ENCODE measurements at places on chromosomes 1 and 21. TPM values are rescaled to one million over a fixed set of nuclear protein-coding genes. Genes with fewer than 3 reads are reported as not detected.

Gene DYNLT5
- not detected for total RNA-seq

Gene FCRL2
- total RNA-seq = not detected

Gene RHD
- not detected for total RNA-seq

Gene ZYG11A
- 0.07 TPM for total RNA-seq

Gene KIF2C
- 0.28 TPM for total RNA-seq

Gene FAM3B
- total RNA-seq = not detected

Gene PSEN2
- total RNA-seq = 18.0 TPM

Gene PCP4
- total RNA-seq = not detected

Gene MRPL37
- 40.8 TPM for total RNA-seq

Gene LRRC7
- 0.07 TPM for total RNA-seq

Gene KCNJ15
- 11.6 TPM for total RNA-seq

Gene ADORA1
- total RNA-seq = not detected

Gene KCNH1
- total RNA-seq = not detected

Gene C1QB
- not detected for total RNA-seq

Gene HEYL
- not detected for total RNA-seq

Gene CALML6
- total RNA-seq = 0.93 TPM

Gene GMEB1
- total RNA-seq = 10.6 TPM

Gene TCHHL1
- total RNA-seq = not detected

Gene CELA3B
- total RNA-seq = not detected

Data from nasal cavity respiratory epithelium epithelial cell of viscerocranial mucosa (primary cell).